ENCODE measurements at places on chromosomes 6 and 20.

GRCh38 chr6:50819904-50820868, 1.5 kb downstream of the TFAP2B start:
- DNase-seq, result no peak

GRCh38 chr20:2900845-2901592, 27.7 kb downstream of the PTPRA start:
- DNase-seq, result no peak

DNA sequence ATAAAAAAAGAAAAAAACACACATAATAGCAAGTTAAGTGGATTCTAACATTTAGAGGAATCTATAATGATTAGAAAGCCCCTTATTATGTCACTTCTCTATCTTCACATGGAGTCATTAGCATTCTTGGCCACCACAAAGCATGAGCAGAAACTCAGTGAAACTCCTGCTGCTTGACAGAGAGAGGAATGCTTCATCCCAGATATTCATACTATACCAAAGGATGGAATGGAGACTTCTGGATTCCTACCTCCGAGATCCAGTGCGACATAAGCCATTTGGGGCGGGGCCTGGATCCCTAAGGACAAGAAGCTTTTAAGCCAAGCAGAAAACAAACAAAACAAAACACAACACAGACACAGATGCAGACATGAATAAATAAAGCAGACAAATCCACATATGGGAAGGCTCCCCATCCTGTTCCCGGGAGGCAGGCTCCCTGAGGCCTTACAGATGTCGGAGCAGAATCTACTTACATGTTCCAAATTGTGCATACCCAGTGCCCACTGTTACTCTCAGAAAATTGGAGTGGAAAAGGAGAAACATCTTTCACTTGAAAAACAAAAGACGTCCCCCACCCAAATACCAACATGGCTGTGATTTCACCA, 727.3 kb downstream of the MAFB start:
- DNase-seq, result no peak

GRCh38 chr6:44806656-44807055, 419.1 kb downstream of the CDC5L start:
- no peak for DNase-seq

DNA sequence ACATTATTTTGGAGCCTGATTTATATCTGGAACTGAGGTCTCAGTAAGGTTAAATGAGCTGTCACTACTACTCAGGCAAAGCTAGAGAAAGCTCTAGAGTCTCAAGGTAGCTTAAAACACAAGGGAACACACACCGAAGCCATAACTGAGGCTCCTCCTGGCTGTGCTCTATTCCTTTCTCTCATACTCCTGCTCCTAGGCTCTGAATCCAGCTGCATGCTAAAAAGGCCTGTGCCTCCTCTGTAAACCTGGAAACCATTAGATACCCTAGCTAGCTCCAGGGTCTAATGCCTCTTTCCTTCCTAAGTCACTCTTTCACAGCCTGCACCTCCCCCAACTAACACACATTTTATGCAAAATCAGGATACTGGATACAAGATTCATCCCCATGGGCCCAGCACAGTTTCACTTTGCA, 17.1 kb downstream of the RIPOR2 start:
- DNase-seq, result no peak

- DNase-seq, result no peak
Measured at GRCh38 chr6:94127716-94128115, 708.4 kb upstream of the EPHA7 start.

All from BJ (cell line).